ENCODE measurements at places on chromosomes 2 and 18. TPM values are rescaled to one million over a fixed set of nuclear protein-coding genes. Genes with fewer than 3 reads are reported as not detected.

DNA sequence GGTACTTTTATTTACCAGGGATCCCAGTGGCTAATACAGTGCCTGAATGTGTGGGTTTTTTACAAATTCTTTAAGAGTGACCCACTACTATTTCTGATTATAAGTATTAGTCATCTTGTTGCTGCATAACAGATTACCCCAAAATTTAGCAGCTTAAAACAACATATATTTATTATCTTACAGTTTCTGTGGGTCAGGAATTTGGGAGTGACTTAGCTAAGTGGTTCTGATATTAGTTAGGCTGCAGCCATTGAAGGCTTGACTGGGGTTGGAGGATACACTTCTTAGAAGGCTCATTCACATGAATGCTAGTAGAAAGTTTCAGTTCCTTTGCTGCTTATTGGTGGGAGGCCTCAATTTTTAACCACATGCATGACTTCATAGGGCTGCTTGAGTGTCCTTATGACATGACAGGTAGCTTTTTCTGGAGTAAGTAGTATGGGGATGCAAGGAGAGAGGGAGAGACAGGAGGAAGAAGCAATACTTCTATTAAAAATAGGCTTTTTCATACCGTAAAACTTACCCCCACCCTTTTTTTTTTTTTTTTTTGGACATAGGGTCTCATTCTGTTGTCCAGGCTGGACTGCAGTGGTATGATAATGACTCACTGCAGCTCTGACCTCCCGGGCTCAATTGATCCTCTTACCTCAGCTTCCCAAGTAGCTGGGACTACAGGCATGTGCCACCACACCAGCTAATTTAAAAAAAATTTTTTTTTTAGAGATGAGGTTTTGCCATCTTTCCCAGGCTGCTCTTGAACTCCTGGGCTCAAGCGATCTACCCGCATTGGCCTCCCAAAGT lies 13.3 kb upstream of the POLE4 start:
- no peak for DNase-seq

GRCh38 chr2:235553696-235554100 lies 59.9 kb downstream of the AGAP1 start:
- DNase-seq = no peak

DNA sequence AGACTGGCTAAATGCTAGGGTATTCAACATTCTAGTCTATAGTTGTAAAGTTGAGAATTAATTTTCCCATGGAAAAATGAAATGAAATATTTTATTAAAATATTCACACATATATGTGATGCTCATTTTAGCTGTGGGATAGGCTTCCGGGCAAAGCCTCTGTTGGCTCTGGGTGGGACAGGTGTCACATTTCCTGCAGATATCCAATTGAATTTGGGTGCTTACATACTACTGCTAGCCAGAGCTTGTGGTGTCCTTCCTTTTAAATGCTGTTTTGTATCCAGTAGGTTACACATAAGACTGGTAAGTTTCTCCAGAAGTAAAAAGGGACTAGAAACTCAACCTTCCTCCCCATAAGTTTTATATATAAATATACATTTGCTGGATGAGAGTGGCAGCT lies 73.8 kb downstream of the RPRM start:
- DNase-seq = no peak

GRCh38 chr18:63440881-63441280 lies 18.6 kb upstream of the VPS4B start:
- no peak for DNase-seq

DNA sequence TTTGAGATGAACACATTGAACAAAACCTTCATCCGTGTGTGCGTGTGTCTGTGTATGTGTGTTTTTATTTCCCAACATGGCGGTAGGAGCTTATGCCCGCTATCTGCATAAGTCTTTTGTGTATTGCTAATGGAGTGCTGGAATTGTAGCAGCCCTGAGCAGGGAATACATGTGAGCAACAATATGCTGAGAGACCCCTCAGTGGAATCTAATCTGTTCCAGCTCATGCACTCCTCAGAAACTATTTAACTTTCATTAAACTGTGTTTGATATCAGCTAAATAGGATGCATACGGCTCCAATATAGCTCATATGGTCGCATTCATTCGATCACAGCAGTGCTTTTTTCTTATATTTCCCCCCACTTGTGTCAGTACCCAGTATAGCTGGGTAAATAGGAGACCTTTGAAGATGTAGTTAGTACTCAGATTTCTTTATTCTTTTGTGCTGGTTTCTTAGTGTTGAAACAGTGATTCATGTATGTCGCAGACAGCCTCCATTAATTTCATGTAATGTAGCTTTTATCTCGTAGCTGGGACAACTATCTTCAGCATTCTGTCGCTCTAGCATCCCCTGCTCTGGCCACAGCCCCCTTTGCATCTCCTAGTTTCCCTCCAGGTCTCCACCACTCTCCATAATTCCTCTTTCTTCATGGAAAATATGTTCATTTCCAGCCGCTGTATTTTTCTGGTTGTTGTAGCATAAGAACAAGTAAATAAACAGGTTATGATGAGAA lies 891.2 kb downstream of the BCL11A start:
- no peak for DNase-seq

DNA sequence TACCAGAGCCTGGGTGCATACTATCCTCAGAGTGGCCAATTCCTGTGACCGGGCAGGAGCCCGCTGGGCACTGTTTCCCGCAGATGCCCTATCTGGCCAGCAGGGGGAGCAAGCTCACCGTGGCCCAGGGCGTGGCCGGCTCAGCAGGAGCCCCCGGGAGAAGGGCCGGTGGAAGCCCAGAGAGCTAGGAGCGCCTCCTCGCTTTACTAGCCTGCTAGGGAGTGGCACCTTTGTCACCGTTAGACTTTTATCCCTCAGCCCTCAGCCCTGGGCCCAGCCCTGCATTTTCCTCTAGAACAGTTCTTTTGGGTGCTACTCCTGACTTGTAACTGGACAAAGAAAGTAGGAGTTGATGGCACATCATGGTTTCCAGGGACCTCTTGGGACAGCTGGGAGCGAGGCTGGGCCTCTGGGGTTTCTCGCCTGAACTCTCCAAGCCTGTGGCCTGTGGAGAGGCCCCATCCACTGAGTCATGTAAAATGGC lies 24.0 kb downstream of the TMEM177 start:
- DNase-seq = no peak

Gene KYNU
- 1.5 TPM for polyA plus RNA-seq

Gene PAX3
- not detected for polyA plus RNA-seq
